ENCODE measurements at places on chromosomes 5 and 9. TPM values are rescaled to one million over a fixed set of nuclear protein-coding genes. Genes with fewer than 3 reads are reported as not detected.
A peak's percentile ranks its signal among the peaks of the same experiment; 100 is the strongest.

The SH3RF2 gene
- total RNA-seq: 41.2 TPM

DNA sequence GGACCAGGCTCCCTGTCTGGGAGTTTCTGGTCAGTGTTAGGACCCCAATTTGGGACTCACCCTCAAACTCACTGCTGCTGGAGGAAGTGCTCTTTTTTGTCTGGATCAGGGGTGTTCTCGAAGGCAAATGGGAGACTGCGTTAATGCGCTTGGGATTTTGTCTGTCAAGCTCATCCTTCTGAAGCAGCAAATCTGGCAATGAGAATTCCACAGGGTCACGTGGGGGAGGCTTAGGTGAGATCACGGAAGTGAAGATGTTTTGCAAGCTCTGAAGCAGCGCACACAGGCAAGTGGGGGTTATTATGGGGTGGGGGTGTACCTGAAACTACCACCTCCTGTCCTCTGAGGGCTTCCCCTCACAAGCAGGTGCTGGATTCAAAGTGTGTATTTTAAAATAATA is 10.5 kb upstream of the TEX53 start:
- no peak for DNase-seq

DNA sequence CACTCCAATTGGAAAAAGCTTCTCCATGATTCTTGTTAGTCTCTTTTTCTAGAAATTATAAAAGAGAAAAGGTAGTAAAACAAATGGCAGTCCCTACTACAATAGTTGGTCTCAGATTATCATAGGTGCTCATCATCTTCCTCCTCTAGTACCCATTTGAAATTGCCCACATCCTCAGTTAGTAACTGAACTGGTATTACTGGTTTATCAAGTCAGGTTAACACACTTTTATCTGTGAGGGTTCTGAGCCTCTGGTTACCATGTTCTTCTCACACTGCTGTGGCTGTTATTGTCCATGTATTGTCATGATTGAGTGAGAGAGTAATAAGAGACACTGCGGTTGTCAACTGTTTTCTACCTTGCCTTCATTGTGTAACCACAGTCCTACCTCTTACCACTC is 901.7 kb downstream of the TLE1 start:
- no peak for DNase-seq

DNA sequence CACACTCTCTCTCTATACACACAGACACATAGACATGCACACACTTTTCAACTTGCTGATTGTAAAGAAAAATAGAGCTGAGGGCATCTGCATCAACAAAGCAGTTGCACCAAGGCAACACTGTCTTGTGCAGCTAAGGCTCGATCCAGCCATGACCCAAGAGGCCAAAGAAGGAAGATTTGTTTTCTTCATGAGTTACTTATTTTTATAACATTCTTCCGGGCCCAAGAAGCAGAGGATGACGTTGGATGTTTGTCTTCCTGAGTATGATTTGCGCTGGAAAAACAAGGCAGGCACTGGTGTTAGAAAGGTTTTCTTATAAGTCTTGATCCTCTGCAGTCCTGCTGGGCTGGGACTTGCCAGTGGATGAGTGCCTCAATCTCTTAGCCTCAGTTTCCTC is 344.1 kb downstream of the ADAMTS6 start:
- no peak for DNase-seq

GRCh38 chr5:2129568-2130272 is 247.0 kb upstream of the IRX4 start:
- DNase-seq: peak; percentile 57

- DNase-seq: peak; percentile 36
These were observed 56.3 kb upstream of the EXOC3 start for GRCh38 chr5:386432-387341.

The SLC4A9 gene
- total RNA-seq: not detected

DNA sequence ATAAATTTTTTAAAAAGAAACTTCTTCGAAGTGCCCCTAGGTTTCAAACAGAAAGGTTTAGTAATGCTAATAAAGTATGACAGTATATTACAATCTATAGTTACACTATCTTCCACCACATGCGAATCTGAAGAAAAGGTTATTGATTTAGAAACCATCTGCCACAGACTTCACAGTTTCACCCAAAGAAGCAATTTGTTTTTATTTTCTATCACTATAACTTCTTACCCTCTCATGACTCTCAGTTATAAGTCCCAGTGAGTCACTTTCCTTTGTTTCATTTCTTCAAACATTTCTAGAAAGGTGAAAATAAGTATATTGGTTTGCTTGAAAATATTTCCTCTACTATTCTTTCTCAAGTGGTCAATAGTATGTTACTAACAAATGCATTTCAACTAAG is 93.6 kb downstream of the MCTP1 start:
- no peak for DNase-seq

GRCh38 chr5:14258840-14259239 is 115.7 kb downstream of the TRIO start:
- no peak for DNase-seq

DNA sequence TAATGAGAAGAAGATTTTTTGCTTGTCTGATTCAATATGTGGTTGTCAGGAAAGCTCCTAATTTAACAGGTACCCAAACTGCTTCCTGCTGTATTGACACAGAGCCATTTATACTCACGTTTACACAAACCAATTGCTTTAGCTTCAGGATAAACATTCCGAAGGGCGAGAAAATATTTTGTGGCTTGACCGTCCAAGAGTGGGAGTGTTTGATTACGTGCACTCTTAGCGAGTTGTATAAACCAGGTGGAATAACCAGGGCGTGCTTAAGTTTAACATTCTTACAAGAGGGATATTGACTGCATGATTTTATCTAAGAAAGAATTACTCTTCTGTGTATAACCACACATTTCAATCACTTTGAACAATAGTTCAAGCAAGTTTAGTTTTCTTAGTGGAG is 278.7 kb upstream of the TYRP1 start:
- DNase-seq: no peak

The PTPRD gene
- 5.5 TPM for total RNA-seq

GRCh38 chr5:10354048-10354872 is 765 bp downstream of the MARCHF6 start:
- DNase-seq: peak; percentile 59

DNA sequence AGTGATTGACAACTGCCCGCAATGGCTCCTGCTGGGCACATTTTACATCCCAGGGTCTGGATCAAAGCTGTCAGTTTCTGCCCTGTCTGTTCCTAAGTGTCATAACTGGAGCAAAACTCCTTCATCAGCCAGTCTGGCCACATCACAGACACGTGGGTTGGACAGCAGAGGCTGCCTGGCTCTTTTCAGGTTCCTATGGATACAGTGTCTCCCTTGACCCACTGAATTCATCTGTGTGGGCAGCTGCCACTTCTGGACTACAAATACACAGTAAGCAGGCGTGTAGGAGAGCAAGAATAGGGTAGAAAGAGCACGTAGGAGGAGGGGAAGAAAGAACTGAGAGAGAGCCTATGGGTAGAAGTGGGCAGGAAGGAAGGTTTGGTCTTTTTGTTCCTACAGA is 238.0 kb downstream of the ENC1 start:
- DNase-seq: no peak

GRCh38 chr5:151697452-151697851 is 10.7 kb upstream of the SPARC start:
- DNase-seq: no peak

DNA sequence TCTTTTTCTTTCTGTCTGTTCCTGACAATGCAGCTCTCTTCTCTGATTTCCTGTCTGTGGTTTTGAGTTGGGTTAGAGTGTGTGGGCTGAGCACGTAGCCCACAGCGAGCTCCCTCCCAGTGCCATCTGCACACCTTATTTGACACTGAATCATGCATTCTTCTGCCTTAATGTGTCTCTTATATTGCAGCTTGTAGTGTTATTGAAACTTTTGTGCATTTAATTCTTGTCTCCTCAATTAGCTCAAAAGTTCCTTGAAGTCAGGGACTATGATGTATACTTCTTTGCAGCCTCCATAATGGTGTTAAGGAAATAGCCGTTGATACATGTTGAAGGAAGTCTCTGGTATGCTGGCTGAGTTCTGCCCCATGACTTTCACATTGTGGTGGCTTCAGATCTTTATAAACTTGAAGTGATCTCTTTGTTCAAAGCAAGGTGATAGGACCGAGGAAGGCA is 576.2 kb upstream of the CLINT1 start:
- no peak for DNase-seq

GRCh38 chr5:125149110-125149509 is 402.7 kb upstream of the ZNF608 start:
- no peak for DNase-seq

The XPA gene
- total RNA-seq: 7.9 TPM

DNA sequence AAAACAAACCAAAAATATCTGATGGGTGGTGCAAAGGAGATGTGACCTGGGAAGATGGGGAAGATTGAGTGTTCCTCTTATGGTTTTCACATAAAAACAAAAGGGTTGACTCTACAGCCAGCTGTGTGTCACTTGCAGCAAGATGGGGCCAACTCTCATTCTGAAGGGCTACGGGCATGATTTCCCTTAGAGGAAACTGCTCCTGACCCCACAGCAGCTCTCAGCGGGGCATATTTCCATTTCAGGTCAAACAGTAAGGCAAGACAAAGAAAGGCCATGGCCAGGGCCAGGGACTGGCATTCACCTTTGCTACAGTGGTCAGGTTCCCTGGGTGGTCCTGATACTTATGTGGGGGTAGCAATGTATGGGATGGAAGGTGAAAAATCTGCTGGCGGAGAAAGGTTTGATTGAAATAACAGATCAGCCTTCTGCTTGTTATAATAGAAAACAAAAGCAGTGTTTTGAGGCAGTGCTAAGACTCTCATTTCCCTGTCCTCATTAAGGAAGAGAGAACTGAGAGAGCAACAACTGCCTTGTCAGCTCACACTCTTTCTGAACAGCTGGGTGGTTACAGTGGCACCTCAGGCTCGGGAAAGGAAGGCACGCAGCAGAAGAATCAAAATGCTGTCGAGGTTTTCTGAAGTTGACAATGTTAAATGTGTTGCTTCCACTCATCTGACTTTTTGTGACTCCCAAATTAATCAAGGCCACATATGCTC is 120.7 kb upstream of the PCA3 start:
- no peak for DNase-seq

The LARP1 gene
- total RNA-seq: 92.4 TPM

GRCh38 chr9:98045234-98046179 is 11.0 kb upstream of the NANS start:
- no peak for DNase-seq

DNA sequence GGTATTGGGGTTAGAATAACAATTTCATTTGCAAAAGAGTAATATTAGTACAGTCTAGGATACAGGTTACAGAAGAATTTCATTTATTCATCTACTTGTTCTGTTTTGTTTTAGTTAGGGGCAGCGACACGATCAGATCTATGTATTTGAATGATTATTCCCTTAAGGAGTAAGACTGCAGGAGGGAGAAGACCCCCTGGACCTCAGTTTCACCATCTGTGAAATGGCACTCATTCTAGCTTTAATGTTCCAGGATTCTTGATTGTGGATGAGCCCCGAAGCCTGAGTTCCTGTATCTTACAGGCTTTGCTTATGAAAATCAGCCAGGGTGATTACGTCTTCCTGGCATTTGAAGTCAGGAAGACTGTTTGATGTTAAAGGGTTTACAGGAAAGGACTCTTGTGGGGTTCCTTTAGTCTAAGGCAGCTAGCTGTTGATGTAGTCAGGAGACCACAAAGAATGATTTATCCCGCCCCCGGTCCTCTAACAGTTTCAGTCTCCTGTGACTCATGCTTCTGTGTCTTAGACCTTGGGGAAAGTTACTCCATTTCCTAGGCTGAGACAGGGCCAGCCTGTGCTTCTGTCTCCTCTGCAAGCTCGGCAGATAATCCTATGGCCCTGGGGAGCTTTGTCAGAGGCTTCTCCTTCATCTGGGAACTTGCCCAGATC is 11.5 kb downstream of the SMIM3 start:
- DNase-seq: peak; percentile 76

All from right atrium auricular region (tissue), 2 donors.